Subcutaneous preadipocyte (primary cell): ENCODE measurements at places on chromosomes 2 and 18. TPM values are rescaled to one million over a fixed set of nuclear protein-coding genes. Genes with fewer than 3 reads are reported as not detected.

The TTC21B gene
- 21.3 and 32.3 TPM in 2 replicates for total RNA-seq

The BMP10 gene
- under 0.01 TPM in 1 of 2 replicates, not detected in the other for total RNA-seq

The TNFAIP6 gene
- total RNA-seq: 22.3 and 23.5 TPM in 2 replicates

The KCNE4 gene
- 0.73 and 1.6 TPM in 2 replicates for total RNA-seq

The CSRNP3 gene
- 0.20 and 0.73 TPM in 2 replicates for total RNA-seq

The RELCH gene
- 22.8 and 42.6 TPM in 2 replicates for total RNA-seq

The C2orf76 gene
- 5.1 and 5.9 TPM in 2 replicates for total RNA-seq

The CPS1 gene
- total RNA-seq: 15.4 and 35.2 TPM in 2 replicates

The TXNDC2 gene
- total RNA-seq: under 0.01 TPM in 1 of 2 replicates, not detected in the other

The PRSS56 gene
- total RNA-seq: not detected in 2 replicates

The ASIC4 gene
- total RNA-seq: under 0.01 TPM in 1 of 2 replicates, not detected in the other

The RFTN2 gene
- 2.5 and 4.4 TPM in 2 replicates for total RNA-seq

The ACADL gene
- 0.20 and 0.37 TPM in 2 replicates for total RNA-seq

The TEKT4 gene
- total RNA-seq: not detected in 2 replicates

The MCEE gene
- 18.6 and 19.1 TPM in 2 replicates for total RNA-seq

The SCYGR5 gene
- not detected in 2 replicates for total RNA-seq

The HOXD8 gene
- 7.7 and 10.0 TPM in 2 replicates for total RNA-seq

The LRRTM4 gene
- not detected in 2 replicates for total RNA-seq

The GTF2A1L gene
- not detected in 2 replicates for total RNA-seq

The POTEC gene
- total RNA-seq: not detected in 2 replicates

The CRYGD gene
- not detected in 2 replicates for total RNA-seq
